ENCODE measurements at places on chromosomes 12 and 14.

GRCh38 chr14:100771121-100771800 lies 44.6 kb downstream of the DLK1 start:
- no peak for DNase-seq

- DNase-seq: no peak
Measured at GRCh38 chr12:34406228-34406995, 384.1 kb downstream of the ALG10 start.

DNA sequence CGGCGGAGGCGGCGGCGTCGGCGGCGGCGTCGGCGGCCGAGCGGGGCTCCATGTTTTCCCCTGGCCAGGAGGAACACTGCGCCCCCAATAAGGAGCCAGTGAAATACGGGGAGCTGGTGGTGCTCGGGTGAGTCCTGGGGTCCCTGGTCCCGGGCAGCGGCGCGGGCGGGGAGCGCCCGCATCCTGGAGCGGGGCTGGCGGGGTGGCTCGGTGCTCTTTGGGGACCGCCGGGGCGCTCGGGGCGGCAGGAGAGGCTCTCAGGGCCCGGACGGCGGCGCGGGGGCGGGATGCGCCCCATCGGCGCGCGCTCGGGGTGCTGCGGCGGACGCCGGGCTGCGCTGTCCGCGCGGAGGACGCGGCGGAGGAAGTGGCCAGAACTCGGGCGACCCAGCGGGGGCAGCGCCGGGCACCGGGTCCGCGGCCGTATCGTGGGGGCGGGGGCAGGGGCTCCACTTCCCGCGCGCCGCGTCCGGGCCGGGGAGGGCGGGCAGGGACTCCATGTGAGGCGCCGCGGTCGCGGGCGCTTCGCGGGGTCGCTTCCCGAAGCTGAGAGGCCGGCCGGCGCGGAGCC lies 485 bp downstream of the PELI2 start:
- peak; percentile 27 for DNase-seq

GRCh38 chr12:129440278-129440677 lies 463.5 kb downstream of the TMEM132D start:
- DNase-seq: no peak

GRCh38 chr14:105207460-105207901 lies 26.4 kb upstream of the NUDT14 start:
- DNase-seq: no peak

GRCh38 chr14:97177635-97178034 lies 380.5 kb downstream of the VRK1 start:
- peak; percentile 24 for DNase-seq

DNA sequence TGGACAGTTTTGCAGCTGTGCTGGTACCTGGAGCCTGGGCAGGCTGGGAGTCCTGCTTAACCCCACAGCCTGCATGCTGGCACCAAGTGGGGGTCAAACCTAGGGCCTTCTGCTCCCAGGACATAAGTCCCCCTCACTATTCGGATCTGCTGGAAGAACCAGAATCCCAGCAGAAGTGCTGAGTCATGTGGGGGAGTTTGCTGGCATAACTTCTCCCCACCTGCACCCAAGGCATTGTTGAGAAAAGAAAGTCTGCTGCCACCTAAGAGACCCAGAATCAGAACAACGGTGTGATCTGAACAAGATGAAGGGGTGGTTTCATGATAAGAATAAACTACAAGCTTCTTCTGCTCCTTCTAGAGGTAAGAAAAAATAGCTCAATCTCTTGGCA lies 102.7 kb downstream of the RBM19 start:
- DNase-seq: no peak

GRCh38 chr12:21561158-21561557 lies 35.1 kb downstream of the SPX start:
- no peak for DNase-seq

GRCh38 chr12:119938049-119938667 lies 50.9 kb upstream of the BICDL1 start:
- peak; percentile 52 for DNase-seq

GRCh38 chr12:125239563-125239962 lies 174.3 kb downstream of the AACS start:
- DNase-seq: no peak

- no peak for DNase-seq
Measured at GRCh38 chr14:48670939-48671338, 915.2 kb downstream of the RPS29 start.

DNA sequence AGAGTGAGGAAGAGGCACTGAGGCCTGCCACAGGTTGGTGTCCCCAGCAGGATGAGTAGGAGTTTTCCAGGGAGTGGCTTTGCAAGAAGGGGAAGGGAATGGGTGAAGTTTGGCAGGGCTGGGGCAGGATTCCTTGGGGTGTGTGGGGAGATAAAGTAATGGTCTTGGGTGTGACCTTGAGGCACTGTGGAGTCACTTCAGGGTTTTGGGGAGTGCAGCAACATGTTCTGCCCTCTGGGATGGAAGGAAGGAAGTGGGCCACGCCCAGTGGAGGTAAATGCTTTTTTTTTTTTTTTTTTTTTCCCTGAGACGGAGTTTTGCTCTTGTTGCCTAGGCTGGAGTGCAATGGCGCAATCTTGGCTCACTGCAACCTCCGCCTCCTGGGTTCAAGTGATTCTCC lies 108.9 kb downstream of the ADCK1 start:
- no peak for DNase-seq

DNA sequence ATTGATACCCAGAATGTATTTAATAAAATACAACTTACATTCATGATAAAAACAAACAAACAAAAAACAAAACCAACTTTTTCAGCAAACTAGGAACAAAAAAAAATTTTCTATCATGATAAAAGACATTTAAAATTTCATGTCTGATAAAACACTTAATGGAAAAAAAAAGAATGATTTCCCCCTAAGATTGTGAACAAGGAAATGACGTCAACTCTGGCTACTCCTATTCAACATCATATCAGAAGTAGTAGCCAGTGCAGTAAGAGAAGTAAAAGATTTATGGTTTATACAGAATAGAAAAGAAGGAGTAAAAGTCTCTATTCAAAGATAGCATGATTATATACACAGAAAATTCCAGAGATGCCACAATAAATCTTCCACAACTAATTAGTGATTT lies 1306.6 kb downstream of the FSCB start:
- no peak for DNase-seq

GRCh38 chr14:69519204-69520100 lies 34.9 kb downstream of the PLEKHD1 start:
- DNase-seq: no peak

DNA sequence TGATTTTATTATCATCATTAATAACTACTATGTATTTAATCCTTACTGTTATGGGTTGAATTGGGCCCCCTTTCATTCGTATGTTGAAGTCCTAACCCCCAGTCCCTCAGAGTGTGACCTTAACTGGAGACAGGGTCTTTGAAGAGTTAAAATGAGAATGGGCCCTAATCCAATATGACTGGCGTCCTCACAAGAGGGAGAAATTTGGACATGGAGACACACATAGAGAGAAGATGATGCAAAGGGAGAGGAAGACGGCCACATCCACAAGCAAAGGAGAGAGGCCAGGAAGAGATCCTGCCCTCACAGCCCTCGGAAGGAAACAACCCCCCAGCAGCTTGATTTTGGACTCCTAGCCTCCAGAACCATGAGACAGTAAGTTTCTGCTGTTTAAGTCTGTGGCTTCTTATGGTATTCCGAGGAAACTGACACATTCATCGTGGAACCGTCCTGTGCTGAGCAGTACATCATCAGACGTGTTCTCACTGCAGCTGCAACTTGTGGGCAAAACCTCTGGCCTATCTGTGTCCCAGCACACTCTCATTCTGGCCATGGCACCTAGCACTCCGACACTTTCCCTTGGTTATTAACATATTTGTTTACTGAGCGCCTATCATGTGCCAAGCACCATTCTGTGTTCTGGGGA lies 127.6 kb downstream of the SLC38A6 start:
- no peak for DNase-seq

DNA sequence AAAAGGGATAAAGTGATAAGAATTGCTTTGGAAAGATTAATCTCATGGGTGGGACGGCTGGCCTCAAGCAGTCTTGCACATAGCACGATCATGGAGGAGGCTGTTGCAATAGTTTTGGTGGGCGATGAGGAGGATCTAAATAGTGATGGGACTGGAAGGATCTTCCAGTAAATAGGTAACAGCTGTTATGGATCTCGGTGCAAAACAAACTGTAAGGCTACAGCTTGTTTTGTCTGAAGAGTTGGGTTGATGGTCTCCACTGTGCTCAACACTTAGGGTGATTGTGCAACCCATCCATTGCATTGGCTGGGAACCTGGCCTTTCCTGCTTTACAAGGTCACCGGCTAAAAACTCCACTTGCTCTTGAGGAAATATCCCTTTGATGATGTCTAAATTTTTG lies 21.0 kb downstream of the IGF1 start:
- DNase-seq: no peak

- no peak for DNase-seq
Measured at GRCh38 chr14:45065540-45065939, 18.4 kb upstream of the PRPF39 start.

GRCh38 chr12:90112666-90113065 lies 404.0 kb upstream of the ATP2B1 start:
- no peak for DNase-seq

DNA sequence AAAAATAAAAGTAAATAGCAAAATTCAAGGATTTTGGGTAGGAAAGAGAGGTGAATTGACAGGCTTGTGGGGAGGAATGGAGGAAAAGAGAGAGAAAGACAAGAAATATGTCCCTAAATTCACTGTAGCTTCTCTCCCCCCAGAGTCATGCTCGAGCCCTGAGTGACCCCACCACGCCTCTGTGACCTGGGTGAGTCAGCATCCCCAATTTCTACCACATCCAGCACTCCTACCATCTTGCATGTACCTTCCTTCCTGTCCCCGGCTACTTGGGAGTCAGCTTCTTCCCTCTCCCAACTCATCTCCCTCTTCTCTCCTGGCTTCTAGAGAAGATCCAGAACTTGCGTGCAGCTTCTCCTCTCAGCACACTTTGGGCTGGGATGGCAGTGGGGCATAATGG lies 9.8 kb downstream of the ZNF219 start:
- no peak for DNase-seq

DNA sequence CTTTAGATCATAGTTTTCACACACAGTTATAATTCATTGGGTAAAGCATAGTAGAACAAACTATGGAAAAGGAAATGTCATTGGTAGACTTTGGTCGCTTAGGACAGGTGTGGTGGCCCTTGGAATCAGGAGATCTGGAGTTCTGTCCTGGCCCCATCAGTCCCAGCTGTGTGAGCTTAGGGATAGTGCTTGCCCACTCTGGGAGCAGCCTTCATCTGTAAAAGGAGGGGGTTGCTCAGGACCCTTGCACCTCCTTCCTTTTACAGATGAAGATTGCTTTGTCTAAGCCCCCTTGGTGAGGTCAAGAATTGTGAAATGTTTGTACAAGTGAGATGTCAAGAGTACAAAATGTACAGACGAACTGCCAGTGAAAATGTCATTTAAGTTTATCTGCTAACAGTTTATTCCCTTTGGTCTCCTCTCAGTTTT lies 93.2 kb downstream of the BORCS5 start:
- no peak for DNase-seq

DNA sequence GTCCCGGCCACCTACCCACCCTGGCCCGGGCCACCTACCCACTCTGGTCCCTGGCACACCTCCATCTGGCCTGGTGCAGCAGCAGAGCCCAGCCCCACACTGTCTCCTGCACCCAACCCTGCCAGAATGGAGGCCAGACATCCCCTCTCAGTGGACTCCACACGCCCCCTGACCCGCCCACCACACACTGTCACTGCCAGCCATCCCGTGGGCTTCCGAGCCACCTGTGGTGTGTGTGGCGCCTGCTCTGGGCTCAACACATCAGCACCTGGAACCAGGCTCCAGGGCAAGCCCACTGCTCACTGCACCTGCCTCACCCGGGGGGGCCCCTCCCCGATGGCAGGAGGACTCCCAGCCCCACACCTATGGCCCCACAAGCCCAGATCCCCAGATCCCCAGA lies 50.5 kb downstream of the FBRSL1 start:
- DNase-seq: no peak

- no peak for DNase-seq
Measured at GRCh38 chr14:98593361-98593761, 678.6 kb downstream of the BCL11B start.

DNA sequence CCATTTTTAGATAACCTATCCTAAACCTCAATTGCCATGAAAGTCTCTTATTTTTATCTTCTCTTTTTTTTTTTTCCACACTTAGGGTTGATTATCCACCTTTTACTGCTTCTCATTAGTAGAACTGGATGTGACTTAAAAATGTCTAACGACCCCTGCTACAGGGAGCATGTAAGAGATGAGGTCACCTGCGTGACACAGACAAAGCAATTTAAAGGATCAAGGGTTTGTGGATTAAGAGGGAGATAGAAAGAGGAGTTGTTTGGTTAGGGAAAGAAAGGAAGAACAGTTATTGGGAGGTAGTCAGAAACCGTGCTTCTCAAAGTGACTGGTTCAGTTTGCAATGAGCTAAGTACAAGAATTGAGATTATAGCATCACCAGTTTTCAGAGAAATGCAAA lies 239.1 kb downstream of the ALX1 start:
- no peak for DNase-seq

DNA sequence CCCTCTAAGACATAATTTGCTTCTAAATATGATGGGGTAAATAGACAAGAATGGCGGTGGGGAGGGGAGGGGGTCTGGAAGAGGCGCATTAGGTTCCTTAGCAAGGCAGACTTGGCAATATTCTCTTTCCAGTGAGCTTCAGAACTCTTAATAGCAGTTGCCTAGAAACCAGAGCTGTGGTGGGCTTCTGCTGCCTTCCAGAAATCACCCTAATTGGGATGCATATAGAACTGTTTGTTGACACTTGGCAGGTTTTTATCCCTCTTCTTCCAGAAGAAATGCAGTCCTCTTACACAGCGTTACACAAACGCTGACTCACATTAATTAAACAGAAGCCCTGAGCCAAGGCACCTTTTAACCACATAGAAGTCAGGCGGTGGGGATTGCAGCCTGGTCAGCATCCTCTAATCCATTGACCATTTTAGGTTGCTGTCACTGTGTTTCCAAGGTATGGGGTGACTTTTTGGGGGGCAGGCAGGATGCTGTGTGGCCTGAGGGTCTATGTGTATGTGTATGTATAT lies 114.1 kb downstream of the CCDC60 start:
- no peak for DNase-seq

DNA sequence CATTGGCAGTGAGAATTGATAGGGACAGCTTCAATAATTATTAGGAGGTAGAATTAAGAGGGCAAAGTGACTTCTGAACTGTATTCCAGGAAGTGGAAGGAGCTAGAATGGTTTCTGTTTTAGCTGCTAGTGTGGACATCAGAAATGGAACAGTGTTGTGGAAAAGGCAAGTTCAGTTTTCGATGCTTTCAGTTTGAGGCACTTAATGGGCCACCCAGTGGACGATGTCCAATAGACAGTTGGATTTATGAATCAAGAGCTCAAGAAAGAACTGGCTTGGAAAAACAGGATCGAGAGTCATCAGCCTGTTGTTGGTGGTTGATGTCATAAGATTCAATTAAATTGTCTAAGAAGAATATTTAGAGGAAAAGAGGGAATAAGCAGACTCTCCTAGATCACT lies 136.3 kb downstream of the DYRK2 start:
- DNase-seq: no peak

GRCh38 chr14:78016532-78016931 lies 153.6 kb upstream of the NRXN3 start:
- no peak for DNase-seq

GRCh38 chr14:21719841-21720240 lies 46.2 kb upstream of the OR4E1 start:
- DNase-seq: no peak

GRCh38 chr12:4045786-4046494 lies 172.7 kb upstream of the PARP11 start:
- no peak for DNase-seq

- DNase-seq: no peak
Measured at GRCh38 chr12:55039395-55040354, 19.9 kb downstream of the NEUROD4 start.

Data from CD4-positive, alpha-beta T cell treated with Interferon alpha-2 for 1 hour (primary cell).